Upper lobe of left lung (tissue), 6 donors: ENCODE measurements at places on chromosomes 11 and 22. TPM values are rescaled to one million over a fixed set of nuclear protein-coding genes. Genes with fewer than 3 reads are reported as not detected.

The HINFP gene
- 23.8 TPM for total RNA-seq

The FKBP2 gene
- total RNA-seq, result 56.4 TPM

The MUC2 gene
- 0.84 TPM for total RNA-seq

The CRYBA4 gene
- not detected for total RNA-seq

The PRRG4 gene
- total RNA-seq, result 14.6 TPM

GRCh38 chr11:38438091-38438490 is 1840.1 kb upstream of the RAG2 start:
- no peak for DNase-seq

- no peak for DNase-seq
Observed at GRCh38 chr11:217704-218103, 10.2 kb downstream of the RIC8A start.
